Mucosa of gallbladder (tissue), 1 donor: ENCODE measurements at places on chromosomes 16 and 17. TPM values are rescaled to one million over a fixed set of nuclear protein-coding genes. Genes with fewer than 3 reads are reported as not detected.

The DVL2 gene
- 60.9 TPM for total RNA-seq

DNA sequence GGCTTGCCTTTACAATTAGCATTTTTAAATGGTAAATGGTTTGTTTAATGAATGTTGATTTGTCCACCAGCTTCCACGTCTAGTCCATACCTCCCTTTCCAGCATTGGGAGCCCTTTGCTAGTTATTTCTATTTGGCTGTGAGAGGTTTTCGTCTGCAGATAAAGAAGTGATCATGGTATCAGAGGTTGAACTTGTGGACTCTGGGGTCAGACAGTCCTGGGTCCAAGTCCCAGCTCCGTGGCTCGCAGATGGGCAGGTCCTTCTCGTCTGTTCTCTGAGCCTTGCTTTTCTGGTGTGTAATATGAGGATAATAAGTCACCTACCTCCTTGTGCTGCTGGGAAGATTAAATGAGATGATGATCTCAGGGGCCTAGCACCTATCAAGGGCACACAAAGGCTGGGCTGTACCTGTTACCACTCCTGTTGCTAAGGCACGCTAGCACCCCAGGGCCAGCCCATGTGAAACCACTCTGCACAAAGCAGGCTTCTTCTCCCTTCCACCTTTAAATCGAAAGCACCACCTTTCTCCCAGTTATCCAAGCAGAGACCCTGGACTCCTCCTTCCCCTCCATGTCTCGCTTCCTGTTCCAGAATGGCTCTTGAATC is 103.9 kb downstream of the GNAO1 start:
- DNase-seq: no peak

- DNase-seq: no peak
Measured at GRCh38 chr16:21314339-21314738, 36.2 kb upstream of the CRYM start.

The SLC13A5 gene
- total RNA-seq: 0.52 TPM

The TLCD2 gene
- 6.5 TPM for total RNA-seq

The ARHGDIG gene
- total RNA-seq: 2.6 TPM

GRCh38 chr16:84268291-84269040 is 26.2 kb upstream of the WFDC1 start:
- no peak for DNase-seq

The FOXL1 gene
- 8.2 TPM for total RNA-seq

- DNase-seq: no peak
Measured at GRCh38 chr16:67283039-67283825, 3.9 kb downstream of the PLEKHG4 start.

The G6PC1 gene
- 17.3 TPM for total RNA-seq

The KRTAP2-3 gene
- not detected for total RNA-seq

DNA sequence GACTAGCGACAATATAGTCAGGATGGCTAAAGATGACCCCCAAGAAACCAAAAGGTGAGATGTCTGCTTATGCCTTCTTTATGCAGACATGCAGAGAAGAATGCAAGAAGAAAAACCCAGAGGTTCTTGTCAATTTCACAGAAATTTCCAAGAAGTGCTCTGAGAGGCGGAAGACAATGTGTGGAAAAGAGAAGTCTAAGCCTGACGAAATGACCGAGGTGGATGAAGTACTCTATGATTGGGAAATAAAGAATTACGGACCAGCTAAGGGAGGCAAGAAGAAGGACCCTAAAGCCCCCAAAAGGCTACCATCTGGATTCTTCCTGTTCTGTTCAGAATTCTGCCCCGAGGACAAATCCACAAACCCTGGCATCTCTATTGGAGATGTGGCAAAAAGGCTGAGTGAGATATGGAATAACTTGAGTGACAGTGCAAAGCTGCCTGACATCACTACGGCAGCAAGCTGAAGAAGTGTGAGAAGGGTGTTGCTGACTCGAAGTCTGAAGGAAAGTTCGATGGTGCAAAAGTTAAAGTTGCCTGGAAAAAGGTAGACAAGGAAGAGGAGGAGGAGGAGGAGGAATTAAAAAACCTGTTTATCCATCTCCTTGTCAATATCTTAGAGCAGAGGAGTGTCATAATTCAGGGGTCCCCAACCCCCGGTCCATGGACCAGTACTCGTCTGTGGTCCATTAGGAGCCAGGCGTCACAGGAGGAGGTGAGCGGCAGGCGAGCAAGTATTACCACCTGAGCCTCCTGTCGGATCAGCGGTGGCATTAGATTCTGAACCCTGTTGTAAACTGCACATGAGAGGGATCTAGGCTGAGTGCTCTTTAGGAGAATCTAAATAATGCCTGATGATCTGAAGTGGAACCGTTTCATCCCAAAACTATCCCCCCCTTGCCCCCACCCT is 25.1 kb upstream of the ADGRG1 start:
- DNase-seq: peak; percentile 10

The CFAP52 gene
- not detected for total RNA-seq

The NTN3 gene
- 0.46 TPM for total RNA-seq

The TM4SF5 gene
- total RNA-seq: 56.9 TPM

- DNase-seq: no peak
Measured at GRCh38 chr17:57905875-57906455, 49.2 kb downstream of the CUEDC1 start.

DNA sequence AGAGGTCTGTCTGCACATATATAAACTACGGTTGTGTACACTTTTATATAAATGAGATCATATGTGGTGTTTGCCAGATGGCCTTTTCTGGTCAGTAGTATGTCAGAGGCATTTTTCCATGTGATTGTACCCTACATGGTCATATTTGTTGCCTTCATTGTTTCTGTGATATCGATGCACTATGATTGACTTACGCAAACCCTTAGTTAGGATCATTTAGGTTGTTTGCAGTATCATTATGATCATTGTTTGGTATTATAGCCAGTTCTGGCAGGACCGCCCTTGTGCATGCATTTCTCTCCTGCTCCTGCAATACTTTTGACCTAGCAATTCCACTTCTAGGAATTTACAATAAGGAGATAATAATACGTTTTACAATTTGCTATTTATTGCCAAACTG is 169.1 kb downstream of the MSI2 start:
- DNase-seq: no peak

DNA sequence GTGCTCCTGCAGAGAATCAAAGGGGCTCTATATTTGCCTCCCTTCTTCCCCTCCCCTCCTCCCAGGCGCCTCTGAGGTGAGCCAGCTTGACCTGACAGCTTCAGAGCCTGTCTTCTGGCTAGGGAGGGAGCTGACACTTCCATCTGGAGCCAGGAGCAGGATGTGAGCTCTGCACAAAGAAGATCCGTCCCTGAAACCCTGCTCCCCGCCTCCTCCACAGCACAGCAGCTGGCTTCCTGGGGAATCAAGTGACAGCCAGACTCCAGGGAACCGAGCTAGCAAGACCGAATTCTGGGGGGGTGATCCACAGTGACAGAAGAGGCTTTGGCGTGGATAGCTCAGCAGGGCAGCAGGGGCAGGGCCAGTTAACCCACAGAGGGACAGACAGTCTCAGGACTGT is 37.2 kb downstream of the CCDC182 start:
- no peak for DNase-seq

- peak; percentile 65 for DNase-seq
Measured at GRCh38 chr16:89700649-89701424, 668 bp downstream of the SPATA2L start.

GRCh38 chr17:8918807-8919465 is 46.6 kb downstream of the PIK3R5 start:
- no peak for DNase-seq

GRCh38 chr17:78376161-78376560 is 2.3 kb upstream of the PGS1 start:
- no peak for DNase-seq

- no peak for DNase-seq
Measured at GRCh38 chr16:88896238-88897070, 30.0 kb upstream of the PABPN1L start.

The ACSM3 gene
- 11.0 TPM for total RNA-seq

The HSD17B2 gene
- total RNA-seq: 114 TPM

The KRT25 gene
- total RNA-seq: not detected

- no peak for DNase-seq
Measured at GRCh38 chr16:88681709-88682451, 4.4 kb downstream of the SNAI3 start.

GRCh38 chr17:17779015-17779611 is 57.7 kb downstream of the SREBF1 start:
- DNase-seq: no peak
